ENCODE measurements at places on chromosomes 7 and 10. TPM values are rescaled to one million over a fixed set of nuclear protein-coding genes. Genes with fewer than 3 reads are reported as not detected.

Gene SSC4D
- not detected for total RNA-seq

Gene PNLIP
- total RNA-seq = not detected

Gene SYPL1
- 51.2 TPM for total RNA-seq

Gene LCOR
- total RNA-seq = 57.9 TPM

Gene SEMA3C
- not detected for total RNA-seq

Gene SEPTIN7
- 185 TPM for total RNA-seq

Gene CARD11
- 114 TPM for total RNA-seq

- DNase-seq = no peak
These were observed 151.4 kb downstream of the RPS24 start for GRCh38 chr10:78184851-78185692.

GRCh38 chr10:66877361-66877760, 48.5 kb upstream of the LRRTM3 start:
- DNase-seq = no peak

DNA sequence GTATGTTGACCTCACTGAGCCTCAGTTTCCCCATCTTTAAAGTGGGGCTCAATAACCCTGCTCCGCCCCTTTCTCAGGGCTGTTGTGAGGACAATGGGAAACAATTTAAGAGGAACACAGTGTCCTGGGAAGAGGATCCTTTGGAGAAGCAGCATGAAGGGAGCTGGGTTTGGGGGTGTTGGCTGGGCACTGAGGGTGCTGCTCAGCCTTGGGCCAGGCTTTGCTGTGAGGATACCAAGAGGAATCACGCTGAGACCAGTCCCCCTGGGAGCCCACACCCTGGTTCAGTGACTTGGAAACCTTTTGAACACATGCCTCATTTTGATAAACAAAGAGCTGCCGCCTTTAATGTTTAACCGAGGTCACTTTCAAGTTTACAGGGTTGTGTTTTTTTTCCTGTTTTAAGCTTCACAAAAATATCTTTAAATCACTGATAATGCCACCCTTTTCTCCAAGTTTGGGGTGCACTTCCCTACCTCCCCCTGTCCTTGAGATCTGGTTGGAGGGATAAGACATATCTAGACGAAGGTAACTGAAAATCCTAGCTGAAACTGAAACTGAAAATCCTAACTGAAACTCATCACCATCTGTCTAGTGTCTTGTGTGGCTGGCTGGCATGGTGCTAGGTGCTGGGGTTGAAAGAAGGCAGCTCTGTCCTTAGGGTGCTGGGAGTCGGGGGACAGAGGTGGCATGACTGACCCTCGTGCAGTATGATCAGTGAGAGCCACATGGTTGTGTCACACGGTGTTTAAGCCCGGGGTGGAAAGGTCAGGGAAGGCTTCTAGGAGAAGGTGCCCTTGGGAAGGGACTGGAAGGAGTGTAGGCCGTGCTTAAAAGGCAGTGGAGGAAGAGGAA, 27.7 kb downstream of the ZNF775 start:
- no peak for DNase-seq

DNA sequence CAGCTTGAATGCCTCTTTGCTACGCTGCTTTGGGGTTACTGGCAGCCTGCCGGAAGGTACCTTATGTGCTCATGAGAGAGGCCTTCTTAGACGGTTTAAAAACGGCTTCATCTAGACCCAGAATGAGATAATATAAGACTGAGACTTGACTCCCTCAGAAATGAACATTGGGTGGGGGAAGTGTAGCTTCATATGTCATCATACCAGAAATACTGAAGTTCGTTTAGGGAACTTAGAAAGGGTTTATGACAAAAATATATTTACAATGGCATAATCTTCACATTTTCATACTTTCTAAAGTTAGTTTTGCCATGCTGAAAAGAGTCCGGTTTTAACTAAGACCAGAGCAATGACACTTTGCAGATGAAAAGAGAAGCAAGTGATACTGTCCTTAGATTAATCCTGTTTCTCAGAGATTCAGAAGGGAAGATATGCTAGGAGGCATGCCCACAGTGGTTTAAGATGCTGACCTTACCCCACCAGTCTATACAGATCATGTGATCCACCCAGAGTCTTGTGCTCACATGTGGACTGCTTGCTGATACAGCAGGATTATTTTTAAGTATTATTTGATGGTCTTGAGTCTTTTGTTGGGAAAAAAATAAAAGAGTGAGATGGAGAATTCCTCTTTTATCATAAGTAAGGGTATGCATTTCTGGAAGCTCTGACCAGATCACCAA, 40.8 kb upstream of the HGF start:
- no peak for DNase-seq

DNA sequence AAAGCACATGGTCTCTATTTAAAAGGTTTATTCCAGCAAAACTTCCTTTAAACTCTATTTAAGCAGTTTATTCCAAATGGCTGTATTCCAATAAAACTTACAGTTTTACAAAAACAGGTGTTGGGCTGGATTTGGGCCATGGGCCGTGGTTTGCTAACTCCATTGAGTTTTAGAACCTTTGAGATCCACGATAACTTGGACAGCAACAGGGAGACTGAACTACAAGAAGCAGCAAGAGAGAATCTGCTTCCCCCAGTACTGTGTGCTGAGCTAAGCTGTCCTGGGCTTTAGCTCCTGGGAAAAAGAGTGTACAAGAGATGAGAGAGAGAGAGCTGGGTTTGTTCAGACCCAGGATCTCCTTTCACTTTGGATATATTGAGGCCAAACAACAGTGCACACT, 204.0 kb upstream of the CELF2 start:
- DNase-seq = no peak

GRCh38 chr10:102310361-102311024, 65.2 kb downstream of the GBF1 start:
- no peak for DNase-seq

DNA sequence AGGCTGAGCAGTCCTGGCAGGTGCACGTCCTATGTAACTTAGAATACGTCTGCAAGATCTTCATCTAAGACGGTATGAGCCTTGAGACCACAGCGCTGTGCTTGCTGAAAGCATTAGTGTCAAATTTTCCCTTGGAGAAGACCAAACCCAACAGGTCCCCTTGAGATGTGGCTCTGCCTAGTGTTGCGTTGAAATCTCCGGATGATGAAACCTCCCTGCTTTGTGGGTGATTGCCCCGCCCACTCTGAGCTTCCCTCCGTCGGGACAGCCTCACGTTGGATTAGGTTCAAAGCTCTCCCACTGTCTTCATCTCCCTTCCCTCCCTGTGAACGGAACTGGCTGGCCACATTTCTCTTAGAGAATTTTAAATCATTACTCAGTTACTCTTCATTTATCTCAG, 102.0 kb downstream of the ADARB2 start:
- no peak for DNase-seq

DNA sequence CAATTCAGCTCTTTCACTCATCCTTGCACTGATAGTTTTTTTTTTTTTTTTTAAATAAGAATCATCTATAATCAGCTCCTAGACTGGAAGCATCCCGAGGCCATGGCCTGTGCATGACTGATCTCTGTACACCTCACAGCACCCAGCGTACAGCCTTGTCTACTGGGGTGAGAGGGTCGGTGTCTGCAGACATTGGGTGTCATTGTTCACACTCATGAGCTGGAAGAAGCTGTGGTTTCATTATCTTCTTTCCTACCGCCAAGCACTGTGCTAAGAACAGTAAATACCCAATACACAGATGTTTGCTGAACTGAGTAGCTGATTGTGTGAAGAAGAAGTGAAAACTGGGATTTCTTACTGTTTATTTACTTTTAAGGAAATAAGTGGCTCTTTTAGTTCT, 123.6 kb downstream of the CLEC2L start:
- DNase-seq = peak; percentile 28

DNA sequence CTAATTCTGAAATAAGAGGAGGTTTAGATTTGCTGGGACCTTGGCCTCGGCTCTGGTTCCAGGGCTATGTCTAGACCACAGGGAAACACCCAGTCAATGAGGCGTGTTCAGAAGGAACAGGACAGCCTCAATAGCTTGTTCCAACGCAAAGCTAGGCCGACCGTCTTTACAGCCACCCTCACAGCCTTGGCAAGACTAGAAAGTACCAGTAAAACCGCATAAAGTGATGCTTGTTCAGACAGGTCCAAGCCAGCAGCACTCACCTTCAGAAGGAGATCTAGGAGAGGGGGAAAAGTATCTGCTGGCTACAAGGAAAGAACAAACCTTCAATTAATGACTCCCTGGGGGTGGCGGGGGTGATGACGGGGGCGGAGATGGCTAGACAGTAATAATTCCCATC, 50.1 kb upstream of the LMTK2 start:
- DNase-seq = no peak

DNA sequence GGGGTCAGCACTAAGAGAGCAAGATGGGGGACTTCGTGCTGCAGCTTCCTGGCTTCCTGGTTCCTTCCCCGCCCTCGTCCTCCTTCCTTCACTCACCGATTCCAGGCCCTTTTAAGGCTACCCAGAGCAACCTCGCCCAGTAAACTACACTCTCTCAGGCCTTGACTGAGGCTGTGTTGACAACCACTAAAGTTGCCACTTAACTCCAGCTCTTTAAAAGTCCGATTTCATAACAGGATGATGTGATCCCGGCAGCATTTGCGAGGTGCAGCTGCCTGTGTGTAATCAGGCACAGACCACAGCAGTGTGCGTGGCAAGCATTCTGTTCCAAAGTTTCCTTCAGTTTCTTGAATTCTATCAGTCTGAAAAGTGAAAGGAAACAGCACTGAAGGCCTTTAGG, 110.6 kb downstream of the RAB11FIP2 start:
- DNase-seq = no peak

DNA sequence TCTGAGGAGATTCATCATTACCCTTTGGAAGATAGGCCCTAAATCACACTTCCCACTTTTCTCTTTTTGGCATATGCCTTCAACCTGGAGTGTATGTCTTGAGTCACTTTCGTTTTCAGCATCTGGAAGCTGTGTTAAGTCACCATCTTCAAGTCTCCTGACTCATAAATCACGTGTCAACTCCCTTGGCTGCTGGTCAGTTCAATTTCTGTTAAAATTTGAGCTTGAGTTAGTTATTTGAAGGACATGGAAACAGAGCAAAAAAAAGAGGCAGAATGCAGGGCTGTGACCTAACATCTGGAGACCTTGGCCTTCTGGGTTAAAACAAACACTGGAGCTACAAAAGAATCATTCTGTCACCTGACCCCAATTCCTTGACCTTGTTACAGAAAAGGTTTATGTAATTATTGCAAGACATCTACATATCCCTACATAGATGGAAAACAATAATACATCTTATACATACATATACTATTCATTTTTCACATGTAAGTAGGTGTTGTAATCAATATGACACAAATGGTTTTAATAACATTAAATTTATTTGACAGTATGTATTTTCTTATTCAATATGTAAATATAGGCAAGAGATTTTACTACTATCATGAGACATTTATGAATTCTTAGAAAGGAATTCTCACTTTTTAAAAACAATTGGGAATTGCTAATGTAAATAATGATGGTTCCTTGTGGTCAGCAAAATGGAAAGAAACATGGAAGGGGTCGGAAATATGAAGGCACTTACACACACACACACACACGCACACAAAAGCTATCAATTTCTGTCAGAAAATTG, 169.7 kb upstream of the PHYHIPL start:
- DNase-seq = no peak

DNA sequence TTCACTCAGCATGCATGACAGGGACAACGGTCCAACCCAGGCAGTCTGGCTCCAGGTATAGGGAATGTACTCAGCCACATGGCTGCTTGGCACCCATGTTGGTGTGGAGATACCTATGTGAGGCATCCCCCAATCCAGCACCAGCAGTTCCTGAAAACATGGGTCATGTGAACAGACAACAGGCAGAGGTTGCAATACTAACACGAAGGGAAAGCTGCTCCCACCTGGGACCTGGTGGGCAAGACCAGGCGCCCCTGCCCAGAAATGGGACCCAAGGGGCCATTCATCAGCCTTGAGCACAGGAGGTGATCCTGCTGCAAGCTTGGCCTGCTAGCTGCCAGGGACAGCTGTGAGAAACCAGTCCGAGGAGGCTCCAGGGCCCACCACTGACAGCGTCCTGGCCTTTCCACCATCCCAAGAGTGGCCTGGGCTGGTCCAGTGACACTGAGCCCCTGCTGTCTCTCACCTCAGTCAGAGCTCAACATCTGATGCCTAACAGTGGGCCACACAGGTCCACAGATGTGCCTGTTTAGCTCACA, 142.3 kb downstream of the ARHGAP22 start:
- DNase-seq = no peak

GRCh38 chr10:111481866-111482265, 405.0 kb downstream of the ADRA2A start:
- no peak for DNase-seq

- no peak for DNase-seq
These were observed 9.2 kb upstream of the GSAP start for GRCh38 chr7:77425101-77426051.

GRCh38 chr7:124764847-124765400, 668 bp downstream of the GPR37 start:
- DNase-seq = no peak

- no peak for DNase-seq
These were observed 459.1 kb downstream of the PLXNA4 start for GRCh38 chr7:132117181-132117580.

- DNase-seq = peak; percentile 13
These were observed 32.3 kb downstream of the VIPR2 start for GRCh38 chr7:159112136-159113011.

DNA sequence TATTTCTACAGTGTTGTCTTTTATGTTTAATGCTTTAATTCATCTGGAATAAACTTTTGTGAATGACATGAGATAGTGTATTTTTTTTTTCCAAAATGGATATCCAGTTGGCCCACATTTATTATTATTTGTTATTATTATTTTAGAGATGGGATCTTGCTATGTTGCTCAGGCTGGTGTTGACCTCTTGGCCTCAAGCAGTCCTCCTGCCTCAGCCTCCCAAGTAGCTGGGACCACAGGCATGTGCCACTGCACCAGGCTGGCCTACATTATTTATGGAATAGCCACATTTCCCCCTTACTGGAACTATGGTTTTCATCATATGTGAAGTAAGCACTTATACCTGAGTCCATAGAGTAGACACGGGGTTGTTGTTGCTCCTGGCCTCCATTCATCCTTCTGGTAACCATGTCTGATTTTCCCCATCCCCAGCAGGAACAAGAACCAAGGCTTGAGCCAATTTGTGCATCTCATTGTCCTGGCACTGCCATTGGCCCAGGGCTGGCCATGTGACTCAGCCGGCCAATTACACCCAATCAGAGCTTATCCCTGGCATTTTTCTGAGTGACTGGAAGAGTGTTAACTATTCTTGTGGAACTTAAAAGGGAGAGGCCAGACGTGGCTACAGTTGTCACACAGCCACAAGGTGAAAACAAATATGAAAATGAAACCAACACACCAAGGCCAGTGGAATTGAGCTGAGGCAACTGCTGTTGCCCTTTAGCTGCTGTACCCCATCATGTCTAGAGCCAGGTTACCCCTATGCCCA, 23.1 kb downstream of the PRF1 start:
- no peak for DNase-seq

- DNase-seq = peak; percentile 4
These were observed 72.7 kb downstream of the PTPRE start for GRCh38 chr10:127979566-127979965.

DNA sequence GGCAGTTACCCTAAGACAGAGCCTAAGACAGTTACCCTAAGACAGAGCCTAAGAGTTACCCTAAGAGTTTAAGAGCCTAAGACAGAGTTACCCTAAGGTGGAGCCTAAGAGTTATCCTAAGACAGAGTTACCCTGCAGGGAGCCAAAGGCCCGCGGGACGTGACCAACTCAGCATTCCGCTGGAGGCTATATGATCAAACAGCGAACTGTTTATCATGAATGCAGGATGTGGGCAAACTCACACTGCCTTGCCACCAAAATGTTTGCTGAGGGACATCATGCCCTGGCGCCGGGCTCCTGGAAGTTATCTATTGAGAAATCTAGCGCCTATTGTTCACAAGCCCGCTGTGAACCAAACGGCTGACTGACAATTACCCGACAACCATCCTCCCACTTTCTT, 49.9 kb downstream of the BLVRA start:
- peak; percentile 63 for DNase-seq
